ENCODE measurements at places on chromosomes 5 and 9.
A peak's percentile ranks its signal among the peaks of the same experiment; 100 is the strongest.

DNA sequence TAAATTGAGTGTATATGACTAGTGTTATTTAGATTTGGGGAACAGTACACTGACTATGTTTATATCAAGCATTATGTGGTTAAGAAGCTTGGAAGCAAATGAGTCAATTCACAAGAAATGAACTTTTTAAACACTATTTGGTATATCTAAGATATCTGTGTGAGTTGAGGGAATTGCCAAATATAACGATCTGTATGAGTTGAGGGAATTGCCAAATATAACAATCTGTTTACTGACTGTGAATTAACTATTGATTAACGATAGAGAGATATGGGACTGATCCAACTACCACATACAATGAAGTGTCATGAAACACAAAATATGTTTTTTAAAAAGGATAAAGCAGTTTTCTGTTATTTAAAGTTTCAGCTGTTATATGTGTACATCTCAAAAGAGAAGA lies 301.4 kb downstream of the TENT4A start:
- DNase-seq, result no peak

GRCh38 chr5:170387775-170388639 lies 1.2 kb downstream of the KCNMB1 start:
- DNase-seq, result no peak

GRCh38 chr9:12884736-12885395 lies 110.0 kb downstream of the LURAP1L start:
- no peak for DNase-seq

DNA sequence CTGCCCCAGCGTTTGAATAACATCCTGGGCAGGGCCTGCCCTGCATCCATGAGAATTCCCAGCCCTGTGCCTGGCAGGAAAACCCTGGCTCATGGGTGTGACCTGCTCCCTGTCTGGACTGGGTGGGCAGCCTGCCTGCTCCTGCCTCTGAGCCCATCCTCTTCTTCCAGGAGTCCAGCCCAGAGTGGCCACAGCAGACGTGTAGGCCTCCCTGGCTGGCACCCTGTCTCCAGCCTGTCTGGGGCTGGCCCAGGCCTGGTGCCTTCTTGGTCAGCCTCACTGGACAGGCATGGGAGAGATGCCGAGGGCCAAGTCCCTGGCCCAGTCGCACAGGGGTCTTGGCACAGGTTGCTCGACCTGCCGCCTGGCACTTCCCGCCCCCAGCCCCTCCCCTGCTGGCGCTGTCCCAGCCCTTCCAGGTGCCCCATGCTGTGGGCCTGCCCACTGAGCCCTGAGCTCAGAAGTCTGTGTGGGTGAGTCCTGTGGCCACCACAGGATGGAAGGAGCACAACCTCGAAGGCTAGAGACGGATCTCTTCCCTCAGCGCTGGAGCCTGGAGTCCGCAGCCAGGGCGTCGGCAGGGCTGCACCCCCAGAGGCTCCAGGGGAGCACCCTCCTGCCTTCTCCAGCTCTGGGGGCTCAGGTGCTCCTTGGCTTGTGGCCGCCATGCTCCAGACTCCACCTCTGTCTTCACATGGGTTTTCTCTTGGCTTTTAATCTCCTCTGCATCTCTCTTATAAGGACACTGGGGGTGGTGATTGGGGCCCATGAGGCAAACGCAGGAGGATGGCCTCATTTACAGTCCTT lies 11.8 kb upstream of the COL5A1 start:
- DNase-seq, result no peak

- DNase-seq, result peak; percentile 79
Observed at GRCh38 chr5:135834639-135835529, at the start of gene SLC25A48. Gene SLC25A48 (plus strand): TSS chr5:135834663. CDS start chr5:135834848, 185 bp downstream.

GRCh38 chr9:134707731-134708671 lies 66.4 kb downstream of the COL5A1 start:
- no peak for DNase-seq

GRCh38 chr5:79008362-79008761 lies 23.3 kb upstream of the ARSB start:
- no peak for DNase-seq

DNA sequence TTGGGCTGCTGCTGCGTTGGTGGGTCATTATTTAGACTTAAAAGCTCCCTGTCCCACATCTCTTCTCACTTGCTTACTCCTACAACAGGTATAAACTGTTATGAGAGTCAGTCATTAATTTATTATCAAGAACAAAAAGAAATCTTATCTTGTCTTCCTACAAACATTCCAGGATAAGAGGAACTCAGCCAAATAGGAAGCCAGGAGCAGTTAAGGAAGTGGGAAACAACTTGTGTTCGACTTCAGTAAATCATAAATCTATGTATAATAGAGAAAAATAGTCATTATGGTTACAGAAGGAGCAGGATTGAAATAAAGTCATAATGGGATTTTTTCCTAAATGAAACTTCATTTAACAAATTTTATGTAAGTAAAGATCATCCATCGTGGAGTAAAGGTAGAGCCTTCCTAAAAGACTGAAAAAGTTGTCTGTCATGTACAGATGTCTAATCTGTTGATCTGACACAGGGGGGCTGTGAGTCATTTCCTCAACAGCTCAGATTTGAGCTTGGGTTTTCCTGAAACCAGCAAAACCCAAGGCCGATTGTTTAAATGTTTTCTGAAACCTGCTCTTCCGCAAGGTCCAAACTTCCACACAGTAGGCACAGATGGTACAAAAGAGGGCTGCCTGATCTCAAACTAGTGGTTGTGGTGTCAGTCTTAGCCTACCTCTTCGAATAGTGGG lies 25.3 kb upstream of the LRRTM2 start:
- no peak for DNase-seq
